ENCODE measurements at places on chromosomes 2 and 18.

- no peak for DNase-seq
Observed at GRCh38 chr2:127270663-127271062, 23.3 kb downstream of the ERCC3 start.

- DNase-seq = no peak
Observed at GRCh38 chr2:67498931-67499330, 101.8 kb downstream of the ETAA1 start.

DNA sequence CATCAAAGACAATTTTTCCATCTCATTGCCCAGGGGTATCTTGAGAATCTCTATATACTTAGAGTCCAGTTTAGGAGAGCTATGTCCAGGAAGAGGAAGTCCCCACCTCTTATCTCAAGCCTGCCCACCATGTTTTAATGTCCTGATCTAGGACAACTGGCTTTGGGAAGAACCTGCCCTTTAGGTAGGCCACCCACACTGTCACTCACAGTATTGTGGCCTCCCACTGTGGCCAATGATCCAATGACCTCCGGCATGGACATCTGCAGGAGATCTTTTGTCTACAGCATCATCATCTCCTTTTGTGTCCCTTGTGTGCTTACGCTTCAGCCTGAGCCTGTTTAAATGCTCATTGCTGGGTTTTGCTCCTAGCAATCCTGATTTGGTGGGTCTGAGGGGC, 77.4 kb downstream of the SLC4A3 start:
- DNase-seq = no peak

- no peak for DNase-seq
Observed at GRCh38 chr2:154827286-154827685, 128.8 kb downstream of the KCNJ3 start.

- no peak for DNase-seq
Observed at GRCh38 chr2:233242231-233242927, 9.1 kb upstream of the ATG16L1 start.

- no peak for DNase-seq
Observed at GRCh38 chr2:221614274-221614673, 42.2 kb upstream of the EPHA4 start.

GRCh38 chr18:48208432-48209140, 200.6 kb downstream of the ZBTB7C start:
- DNase-seq = no peak

GRCh38 chr2:55875434-55876135, 48.0 kb downstream of the EFEMP1 start:
- DNase-seq = no peak

DNA sequence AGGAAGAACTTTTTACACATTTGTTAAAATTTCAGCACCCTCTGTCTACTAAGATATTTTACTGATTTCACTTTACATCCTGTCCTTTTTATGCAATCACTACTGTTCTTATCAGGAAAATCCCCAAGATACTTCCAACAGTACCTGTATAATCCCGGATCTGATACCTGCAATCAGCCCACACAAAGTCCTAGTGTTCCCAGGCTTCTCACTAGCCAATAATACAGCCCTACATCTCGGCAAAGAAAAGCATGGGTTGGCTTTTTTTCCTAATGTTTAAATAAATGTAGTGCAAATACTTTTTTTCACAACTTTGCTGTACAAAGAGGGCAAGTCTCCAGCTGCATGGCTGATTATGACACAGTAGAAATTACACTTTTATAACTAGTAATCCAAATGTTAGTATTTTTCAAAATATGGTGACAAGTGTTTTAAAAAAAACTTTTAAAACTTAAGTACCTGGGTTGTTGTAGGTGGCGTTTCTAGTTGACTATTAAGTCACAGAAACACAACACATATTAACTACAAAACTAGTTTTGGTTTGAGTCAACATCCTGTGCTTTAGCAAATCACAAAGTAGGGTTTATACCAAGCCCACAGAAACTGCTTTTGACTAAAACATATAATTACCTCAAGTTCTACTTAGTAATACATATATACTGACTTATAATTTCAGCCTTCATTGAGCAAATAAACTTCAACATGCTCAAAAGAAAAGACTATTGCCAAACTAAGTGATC, 19.5 kb downstream of the CNOT11 start:
- DNase-seq = no peak

GRCh38 chr2:215419769-215420470, 15.9 kb downstream of the FN1 start:
- no peak for DNase-seq

- DNase-seq = no peak
Observed at GRCh38 chr18:49630246-49630699, 68.4 kb downstream of the LIPG start.

GRCh38 chr18:71398531-71398930, 1109.7 kb downstream of the SOCS6 start:
- no peak for DNase-seq

- DNase-seq = no peak
Observed at GRCh38 chr2:100535855-100536254, 26.9 kb upstream of the PDCL3 start.

DNA sequence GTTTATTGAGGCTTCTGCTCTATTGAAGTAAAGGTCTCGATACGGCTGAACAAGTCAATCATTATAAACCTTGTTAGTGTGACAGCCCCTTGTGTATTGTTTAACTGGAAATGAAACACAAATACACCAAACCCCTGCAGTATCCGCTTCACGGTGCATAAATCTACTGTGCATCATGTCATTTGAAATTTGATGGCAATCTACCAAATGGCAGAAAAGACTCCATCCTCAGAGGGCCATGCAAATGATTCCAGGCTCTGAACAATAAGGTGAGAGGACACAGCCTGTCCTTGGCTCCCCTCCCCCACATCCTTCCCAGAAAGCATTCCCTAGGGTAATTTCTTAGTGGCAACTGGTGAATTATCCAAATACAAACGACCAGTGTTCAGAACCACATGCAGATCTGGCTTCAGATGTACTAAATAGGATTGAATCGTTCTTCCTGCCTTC, 80.6 kb downstream of the ADCYAP1 start:
- DNase-seq = no peak

- DNase-seq = no peak
Observed at GRCh38 chr2:130822766-130823165, 13.9 kb upstream of the ARHGEF4 start.

GRCh38 chr18:56789004-56789888, 138.1 kb downstream of the WDR7 start:
- DNase-seq = peak; percentile 0

DNA sequence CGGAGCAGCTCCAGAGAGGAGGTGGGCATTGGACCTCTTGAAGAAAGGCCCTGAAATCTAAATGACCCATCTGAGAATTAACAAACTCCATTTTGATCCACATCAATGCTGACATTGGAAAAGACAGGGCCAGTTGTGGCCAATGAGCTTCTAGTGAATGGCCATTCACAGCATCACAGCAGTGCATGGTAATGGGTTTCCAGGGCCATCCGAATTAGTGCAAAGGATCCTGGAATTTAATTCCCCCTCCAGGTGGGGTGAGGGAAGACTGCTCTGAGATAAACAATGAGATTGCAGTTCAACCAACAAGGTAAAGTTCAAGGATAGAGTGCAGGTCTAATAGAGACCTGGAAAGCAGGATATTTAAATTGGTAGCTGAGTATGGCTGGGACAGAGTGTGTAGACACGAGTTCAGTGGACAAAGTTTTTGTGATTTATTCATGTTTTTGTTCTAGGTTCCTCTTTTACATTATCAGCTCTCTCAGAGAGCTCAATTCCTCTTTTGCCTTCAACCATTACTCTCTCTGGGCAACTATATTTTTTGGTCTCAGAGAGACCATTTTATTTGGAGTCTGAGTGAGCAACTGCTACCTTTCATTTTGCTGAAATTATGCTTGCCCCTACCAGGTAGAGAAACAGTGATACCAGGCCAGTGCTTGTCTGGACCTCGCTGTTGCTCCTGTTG, 5.0 kb downstream of the TACR1 start:
- no peak for DNase-seq

DNA sequence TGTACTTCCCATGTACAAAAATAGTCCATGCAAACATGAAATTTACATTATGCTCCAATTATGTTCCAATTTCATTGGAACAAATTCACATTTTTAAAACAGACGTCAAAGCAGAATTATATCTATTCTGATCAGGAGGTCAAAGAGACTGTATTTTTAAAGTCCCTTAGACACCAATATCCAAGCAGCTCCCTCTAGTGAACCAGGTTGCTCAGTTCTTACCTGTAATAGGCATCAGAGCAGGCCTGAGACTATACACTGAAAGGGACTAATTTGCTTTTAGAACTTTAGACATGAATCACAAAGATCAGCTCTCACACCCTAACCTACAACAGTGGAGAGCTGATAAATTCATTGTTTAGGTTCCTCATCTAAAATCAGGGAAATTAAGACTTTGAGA, 273.9 kb downstream of the MBD2 start:
- DNase-seq = no peak

DNA sequence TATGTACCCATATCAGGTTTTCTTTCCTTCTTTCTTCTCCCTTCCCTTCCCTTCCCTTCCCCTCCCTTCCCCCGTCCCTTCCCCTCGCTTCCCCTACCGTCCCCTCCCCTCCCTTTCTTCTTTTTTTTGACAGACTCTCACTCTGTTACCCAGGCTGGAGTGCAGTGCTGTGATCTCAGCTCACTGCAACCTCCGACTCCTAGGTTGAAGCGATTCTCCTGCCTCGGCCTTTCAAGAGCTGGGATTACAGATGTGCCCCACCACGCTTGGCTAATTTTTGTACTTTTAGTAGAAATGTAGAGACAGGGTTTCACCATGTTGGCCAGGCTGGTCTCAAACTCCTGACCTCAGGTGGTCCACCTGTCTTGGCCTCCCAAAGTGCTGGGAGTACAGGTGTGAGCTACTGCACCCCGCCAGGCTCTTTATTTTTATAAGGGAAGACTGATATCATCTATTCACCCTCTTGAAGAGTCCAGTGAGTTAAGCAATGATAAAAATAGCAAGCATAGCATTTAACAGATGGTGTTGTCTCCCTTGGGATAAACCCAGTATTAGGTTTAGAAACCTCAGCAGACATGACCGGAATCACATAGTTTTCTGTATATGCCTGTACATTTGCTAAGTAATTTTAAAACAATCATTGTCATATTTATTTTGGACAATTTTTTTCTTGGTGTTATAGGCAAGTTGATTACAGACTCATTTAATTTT, 888.4 kb downstream of the TRIB2 start:
- DNase-seq = no peak

GRCh38 chr18:33839452-33840211, 261.6 kb downstream of the ASXL3 start:
- no peak for DNase-seq

- DNase-seq = no peak
Observed at GRCh38 chr2:43220229-43220751, 6.1 kb downstream of the ZFP36L2 start.

DNA sequence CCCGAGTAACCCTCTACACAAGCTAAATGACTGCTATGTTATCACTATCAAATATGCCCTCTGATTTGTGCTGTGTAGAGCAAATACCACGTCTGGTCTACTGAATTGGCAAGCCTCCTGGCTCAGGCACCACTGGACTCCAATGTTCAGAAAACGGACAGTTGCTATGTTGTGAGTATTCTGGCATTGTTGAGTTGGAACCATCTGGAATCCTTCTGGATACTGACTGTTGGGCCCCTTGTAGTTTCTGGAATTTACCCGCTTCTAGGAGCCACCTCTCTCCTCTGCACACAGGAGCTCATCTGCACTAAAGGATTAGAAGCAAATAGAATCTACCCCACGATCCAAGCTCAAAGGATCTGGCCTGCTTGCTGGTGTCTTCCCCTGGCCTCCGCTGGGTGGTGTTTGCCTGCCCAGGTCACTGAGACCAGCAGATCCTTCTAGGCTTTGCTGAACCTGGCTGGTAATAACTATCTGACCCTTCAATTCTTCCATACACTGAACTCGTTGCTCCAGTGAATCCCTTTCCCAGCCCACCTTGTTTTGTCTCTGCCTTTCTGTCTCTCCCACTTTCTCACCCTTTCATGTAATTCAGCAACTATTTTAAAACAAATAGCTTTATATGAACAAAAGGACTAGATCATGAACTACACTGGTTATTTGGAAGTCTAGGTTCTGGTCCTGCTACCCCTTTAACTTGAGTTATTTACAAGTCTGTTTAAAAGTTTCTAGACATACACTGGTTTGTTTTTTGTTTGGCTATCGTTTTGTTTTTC, 2.1 kb upstream of the HAAO start:
- DNase-seq = no peak

DNA sequence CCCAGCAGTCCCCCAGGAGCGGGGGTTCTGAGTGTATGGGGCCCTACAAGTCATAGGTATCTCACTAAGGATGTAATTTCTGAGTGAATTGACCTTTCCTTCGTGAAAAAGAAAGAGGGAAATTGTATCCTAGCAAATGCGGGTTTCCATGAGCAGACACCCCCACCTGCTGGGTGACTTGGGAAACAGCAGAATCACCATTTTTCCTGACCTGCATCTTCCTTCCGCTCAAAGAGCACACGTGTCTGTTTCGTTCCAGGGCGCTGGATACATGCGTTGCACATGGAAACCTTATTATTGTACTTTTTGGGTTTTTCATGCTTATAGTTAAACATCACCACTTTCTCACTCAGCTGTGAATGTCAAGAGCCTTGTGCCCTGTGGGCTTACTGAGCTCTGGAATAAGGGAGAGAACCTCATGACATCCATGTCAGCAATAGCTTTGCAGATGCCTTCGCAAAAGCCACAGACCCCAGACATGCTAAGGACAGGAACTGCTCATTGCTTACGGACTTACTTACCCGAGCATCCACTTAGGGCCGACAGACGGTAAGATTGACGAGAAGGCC, 132.8 kb downstream of the TPO start:
- no peak for DNase-seq

GRCh38 chr2:9858730-9859068, 15.4 kb downstream of the TAF1B start:
- DNase-seq = no peak

GRCh38 chr2:70211595-70211994, 20.8 kb upstream of the C2orf42 start:
- no peak for DNase-seq

DNA sequence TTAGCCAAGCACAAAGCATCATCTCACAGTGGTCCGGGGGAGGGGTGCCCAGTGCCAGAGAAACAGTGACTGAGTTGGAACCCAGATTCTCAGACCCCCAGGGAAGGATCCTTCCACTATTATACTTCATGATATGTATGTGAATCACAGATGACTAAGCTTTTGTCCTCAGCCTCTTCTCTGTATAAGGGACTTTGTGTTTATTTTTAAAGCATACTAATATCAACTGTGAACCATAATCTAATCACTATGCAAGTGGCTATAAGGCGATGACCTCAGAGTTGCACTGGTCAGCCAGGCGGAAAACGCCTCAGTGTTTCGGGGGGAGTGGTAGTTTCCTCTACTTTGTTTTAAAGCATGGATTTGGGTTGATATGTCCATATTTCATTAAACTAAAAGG, 160.4 kb upstream of the TMEM200C start:
- no peak for DNase-seq

Data from stimulated activated naive CD4-positive, alpha-beta T cell treated with Interleukin-2 at 50 U/mL for 16 hours (primary cell).